ENCODE measurements at places on chromosomes 12 and 14.

DNA sequence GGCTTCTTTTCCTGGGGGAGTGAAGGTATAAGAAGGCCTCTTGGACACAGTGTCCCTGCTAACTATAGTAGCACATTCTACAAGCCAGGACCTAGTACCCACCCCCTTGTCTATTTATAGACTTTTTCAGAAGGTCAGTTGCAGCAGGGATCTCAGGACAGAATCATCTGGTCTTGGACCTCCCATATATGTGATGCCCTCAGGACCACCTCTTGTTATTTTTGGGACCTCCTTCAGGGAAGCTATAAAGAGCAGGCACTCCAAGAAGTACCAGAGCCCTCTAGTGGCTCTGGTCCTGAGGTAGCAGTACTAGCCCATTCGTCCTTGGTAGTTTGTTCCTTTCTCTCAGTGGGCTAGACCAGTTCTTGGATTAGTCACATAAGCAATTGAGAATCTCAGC, 4.3 kb downstream of the COQ10A start:
- DNase-seq, result no peak

DNA sequence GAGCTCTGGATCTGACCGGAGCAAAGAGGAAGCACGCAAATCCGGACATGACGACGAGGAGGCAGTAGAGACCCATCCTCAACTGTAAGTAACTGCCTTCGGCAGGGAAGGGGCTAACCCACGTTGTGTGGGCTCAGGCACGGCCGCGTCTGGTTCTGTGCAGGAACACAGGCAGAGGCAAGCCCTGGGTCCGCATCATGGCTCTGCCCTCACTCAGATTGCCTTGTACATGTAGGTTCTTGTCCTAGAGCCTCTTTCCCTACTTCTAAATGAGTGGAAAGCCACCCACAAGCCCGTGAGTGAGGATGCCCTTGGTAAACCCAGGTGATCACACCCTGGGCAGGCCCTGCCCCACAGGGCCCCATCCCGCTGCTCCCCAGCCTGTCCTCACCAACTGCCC, 8.9 kb upstream of the RPLP0 start:
- DNase-seq, result no peak

- no peak for DNase-seq
These were observed 56.1 kb upstream of the FBRSL1 start for GRCh38 chr12:132433641-132434395.

- no peak for DNase-seq
These were observed 7.2 kb downstream of the SH2B3 start for GRCh38 chr12:111412830-111413441.

DNA sequence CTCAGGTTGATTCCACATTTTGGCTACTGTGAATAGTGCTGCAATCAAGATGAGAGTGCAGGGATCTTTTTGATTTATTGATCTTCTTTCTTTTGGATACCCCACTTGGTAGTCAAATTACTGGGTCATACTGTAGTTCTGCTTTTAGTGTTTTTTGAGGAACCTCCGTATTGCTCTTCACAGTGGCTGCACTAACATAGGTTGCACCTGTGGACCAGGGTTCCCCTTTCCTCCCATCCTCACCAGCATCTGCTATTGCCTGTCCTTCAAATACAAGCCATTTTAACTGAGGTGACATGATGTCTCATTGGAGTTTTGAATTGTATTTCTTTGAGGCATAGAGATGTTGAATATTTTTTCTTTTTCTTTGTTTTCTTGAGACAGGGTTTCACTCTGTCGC, 152.5 kb upstream of the TMEM132C start:
- DNase-seq, result no peak

GRCh38 chr12:106086696-106087095, 52.1 kb downstream of the NUAK1 start:
- no peak for DNase-seq

GRCh38 chr14:72615451-72616121, 278.3 kb downstream of the DPF3 start:
- no peak for DNase-seq

DNA sequence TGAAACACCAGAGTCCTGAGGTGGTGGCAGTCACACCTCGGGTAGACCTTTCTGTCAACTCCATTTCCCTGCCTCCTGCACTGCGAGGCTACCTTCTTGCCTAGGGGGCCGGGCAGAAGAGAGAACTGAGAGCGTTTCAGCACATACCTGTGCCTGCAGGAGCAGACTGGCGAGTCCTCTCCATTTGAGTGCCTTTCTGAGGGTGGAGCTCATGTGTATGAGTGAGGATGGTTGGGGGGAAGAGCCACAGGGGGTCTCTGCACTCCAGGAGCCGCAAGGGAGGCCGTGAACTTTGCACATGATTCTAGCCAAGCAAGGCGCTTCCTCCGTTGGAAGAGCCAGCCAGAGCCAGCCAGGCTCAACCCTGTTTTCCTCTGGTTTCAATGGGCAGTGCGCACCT, 31.0 kb upstream of the CCND2 start:
- no peak for DNase-seq

DNA sequence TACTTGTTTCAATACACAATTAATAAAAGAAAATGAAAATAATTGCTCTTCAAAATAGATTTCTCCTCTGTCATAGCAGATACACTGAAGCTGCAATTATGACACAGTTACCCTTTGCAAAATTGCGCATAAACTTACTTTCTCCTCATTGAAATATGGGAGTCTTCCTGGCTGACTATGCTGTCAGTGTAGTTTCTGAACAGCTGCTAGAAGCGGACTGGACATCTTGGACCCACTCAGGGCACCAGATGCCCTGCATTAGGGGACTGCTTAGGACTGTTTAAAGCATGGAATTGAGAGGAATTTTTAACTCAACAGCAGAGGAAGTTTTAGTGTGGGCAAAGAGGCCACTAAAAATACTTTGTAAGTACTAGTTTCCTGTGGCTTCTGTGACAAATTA, 454.9 kb downstream of the ATP23 start:
- no peak for DNase-seq

DNA sequence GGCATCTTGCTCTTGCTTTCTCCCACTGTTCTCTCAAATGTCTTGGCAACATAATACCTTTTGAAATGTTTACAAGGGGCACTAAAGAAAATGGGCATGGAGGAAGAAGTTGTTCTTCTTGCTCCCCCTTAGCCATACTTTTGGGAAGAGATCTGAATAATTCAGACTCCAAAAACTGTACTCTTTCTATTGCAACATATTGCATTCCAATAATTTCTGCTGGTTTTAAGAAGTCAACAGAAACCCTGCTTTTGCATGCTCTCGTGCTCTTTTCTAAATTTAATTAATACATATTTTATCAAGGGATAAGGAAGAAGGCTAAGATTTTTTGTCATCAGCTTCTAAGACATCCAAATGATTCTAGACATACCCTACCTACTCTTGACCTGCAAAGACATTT, 409.9 kb upstream of the SOX5 start:
- no peak for DNase-seq

DNA sequence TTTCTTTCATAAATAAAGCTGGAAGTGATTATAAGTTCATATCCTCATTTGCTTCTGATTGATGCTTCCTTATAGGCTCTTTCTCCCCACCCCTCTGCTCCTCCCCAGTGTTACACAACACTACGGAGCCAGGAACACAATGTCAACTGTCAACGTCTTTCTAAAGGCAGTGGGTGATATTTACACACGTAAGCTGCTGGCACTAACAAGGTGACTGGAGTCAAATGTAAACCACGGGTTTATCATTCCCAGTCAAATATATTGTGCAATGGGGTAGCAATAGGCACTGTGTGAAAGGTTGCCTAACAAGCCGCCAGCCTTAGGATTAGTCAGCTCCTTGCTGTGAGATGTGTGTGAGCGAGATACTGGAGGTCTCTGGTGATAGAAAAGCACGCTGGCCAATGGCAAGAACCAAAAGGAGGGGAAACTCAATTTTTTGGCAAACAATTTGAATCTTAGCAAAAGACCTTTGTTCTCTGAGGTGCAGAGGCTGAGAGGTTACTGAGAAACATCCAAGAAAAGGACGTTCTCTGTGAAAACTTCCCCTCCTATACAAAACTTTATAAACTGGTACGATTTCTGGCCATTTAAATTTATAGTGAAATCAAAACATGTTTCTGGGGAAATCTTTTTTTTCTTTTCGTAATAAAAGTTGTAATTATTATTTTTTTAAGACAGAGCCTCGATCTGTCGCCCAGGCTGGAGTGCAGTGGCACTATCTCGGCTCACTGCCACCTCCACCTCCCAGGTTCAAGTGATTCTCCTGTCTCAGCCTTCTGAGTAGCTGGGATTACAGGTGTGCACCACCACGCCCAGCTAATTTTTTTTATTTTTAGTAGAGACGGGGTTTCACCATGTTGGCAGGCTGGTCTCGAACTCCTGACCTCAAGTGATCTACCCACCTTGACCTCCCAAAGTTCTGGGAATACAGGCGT, 22.3 kb upstream of the HECTD1 start:
- DNase-seq, result no peak

- DNase-seq, result no peak
These were observed 18.3 kb downstream of the DNM1L start for GRCh38 chr12:32697445-32697844.

DNA sequence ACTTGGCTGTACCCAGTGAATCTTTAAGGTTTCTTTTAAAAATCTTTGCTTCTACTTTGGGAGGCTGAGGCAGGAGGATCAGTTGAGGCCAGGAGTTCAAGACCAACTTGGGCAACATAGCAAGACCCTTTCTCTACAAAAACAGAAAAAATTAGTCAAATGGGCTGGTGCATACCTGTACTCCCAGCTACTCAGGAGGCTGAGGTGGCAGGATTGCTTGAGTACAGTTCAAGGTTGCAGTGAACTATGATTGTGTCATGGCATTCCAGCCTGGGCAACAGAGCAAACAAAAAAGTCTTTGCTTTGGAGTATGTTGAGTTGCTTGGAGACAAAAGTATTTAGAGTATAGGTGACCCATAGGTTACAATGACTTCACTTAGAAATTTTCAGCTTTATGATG, 6.2 kb upstream of the DDX55 start:
- DNase-seq, result no peak

GRCh38 chr12:3750616-3751015, 2.3 kb downstream of the CRACR2A start:
- no peak for DNase-seq

- DNase-seq, result no peak
These were observed 166.7 kb upstream of the SYT1 start for GRCh38 chr12:78697817-78698415.

GRCh38 chr12:121769831-121770301, 23.6 kb downstream of the RHOF start:
- no peak for DNase-seq

- DNase-seq, result no peak
These were observed 113.3 kb downstream of the PRMT8 start for GRCh38 chr12:3604286-3604685.

DNA sequence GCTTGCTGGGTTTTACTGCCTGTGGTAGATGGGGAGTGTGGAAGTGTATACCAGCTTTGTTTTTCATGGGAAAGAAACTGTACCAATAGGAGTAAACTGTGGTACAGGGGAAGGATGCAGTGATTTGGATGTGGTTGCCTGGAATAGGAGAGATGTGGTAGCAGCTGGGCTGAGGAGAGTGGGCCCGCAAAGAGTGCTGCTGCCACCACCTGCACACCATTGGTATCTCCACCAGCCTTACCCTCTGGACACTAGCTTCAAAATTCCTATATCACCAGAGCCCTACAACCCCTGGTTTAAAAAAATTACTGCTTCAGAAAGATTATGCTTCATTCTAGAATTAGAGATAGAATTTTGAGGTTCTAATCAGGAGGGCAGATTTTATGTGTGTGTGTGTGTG, 53.6 kb downstream of the AKAP6 start:
- no peak for DNase-seq

DNA sequence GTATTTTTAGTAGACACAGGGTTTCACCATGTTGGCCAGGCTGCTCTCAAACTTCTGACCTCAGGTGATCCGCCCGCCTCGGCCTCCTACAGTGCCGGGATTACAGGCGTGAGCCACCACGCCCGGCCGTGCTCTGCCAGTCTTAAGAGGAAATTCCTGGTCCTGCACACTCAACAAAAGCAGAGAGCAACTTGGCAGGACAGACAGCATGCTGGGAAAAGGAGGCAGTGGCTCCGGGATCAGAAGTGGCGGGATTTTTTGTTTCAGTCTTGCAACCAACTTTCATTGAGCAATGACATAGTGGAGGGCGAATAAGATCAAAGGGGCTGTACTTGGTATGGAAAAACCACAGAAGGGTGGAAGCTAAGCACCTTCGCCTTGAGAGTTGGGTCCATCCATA, 2.1 kb downstream of the CKAP4 start:
- no peak for DNase-seq

GRCh38 chr12:83807871-83808270, 1104.7 kb downstream of the SLC6A15 start:
- DNase-seq, result no peak

DNA sequence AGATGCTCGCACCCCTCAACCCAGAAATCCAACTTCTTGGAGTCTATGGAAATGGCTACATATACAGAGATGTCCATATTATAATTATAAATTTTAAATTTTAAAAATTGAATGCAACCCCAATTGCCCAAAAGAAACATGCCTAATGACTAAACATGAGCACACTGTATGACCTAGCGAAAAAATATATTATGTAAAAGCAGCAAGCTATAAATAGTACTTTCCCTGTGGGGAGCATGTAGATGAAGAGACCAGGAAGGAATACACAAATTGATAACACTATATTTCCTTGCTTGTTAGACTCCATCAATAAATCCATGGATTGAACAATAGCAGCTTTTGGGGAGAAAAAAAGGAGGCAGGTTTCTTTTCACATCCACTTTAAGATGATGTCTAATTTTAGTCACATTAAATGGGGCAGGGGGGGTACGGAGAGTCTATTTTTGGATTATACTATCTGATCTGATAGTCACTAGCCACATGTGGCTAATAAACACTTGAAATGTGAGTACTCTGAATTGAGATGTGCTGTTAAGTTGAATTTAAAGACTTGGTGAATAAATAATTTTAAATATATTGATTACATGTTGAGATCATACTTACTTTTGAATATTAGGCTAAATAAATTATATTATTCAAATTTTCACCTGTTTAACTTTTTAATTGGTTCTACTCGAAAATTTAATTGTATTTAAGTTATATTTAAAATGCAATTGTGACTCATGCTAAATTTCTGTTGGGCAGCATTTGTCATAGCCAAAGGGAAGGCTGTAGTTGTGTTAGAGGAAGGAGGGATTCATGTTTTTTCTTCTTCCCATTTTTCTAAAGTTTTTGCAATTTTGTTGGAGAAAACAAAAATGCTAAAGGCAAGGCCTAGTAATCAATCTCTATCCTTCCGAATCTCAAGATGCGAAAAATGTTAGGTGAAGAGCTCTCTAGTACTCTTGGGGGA, 17.5 kb downstream of the MAX start:
- DNase-seq, result no peak

- no peak for DNase-seq
These were observed 266.3 kb downstream of the AACS start for GRCh38 chr12:125331342-125332052.

GRCh38 chr12:108119126-108119973, 9.7 kb upstream of the WSCD2 start:
- DNase-seq, result no peak

GRCh38 chr14:79580414-79580813, 630.9 kb downstream of the DIO2 start:
- DNase-seq, result no peak

DNA sequence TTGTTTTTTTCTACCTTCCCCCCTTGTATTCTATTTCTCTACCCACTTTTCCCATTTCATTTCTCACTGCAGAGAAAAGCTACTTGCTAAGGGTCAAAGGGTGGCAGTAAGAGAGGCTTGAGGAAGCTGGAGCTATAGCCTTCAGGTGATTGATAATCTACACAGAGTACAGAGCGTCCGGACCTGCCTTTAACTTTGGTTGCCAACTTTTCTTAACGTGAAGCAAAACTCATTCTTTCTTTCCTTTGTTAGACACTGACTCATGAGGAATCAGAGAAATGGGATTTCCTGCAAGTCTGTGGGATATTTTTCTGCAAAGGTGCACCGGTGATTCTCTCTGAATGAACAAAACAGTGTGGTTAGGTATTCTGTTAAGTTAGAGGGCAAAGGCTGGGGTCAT, 133.3 kb downstream of the RMST start:
- DNase-seq, result no peak

Data from CD4-positive, CD25-positive, alpha-beta regulatory T cell (primary cell).